ENCODE measurements at places on chromosomes 7 and 10.
A peak's percentile ranks its signal among the peaks of the same experiment; 100 is the strongest.

GRCh38 chr10:120982507-120982906 is 131.3 kb downstream of the WDR11 start:
- DNase-seq: no peak

- peak; percentile 3 for DNase-seq
These were observed 45.6 kb upstream of the PIP4K2A start for GRCh38 chr10:22760025-22760424.

DNA sequence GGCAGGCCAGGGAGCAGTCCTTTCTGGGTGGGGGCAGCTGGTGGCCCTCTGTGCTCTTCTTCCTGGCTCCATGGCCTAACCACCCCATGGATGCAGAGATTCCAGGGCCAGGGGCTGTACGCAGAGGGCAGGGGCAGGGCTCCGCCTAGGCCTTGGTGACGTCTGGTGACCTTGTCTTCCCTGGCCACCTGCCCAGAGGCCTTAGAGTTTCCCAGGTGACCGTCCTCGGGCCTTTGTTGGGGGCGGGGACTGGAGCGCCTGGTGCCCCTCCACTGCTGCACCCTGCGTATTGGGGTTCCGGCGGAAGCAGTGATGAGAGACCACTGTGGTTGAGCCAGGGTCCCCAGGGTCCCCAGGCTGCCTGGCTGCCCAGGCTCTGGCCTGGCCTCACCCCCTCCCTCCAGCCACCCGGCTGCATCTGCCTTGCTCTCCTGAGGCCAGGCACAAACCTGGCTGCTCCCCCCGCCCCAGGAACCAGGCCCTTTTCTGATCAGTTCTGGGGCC is 10.3 kb downstream of the PWWP2B start:
- DNase-seq: no peak

GRCh38 chr10:133325440-133326222 is 11.1 kb downstream of the CALY start:
- DNase-seq: no peak

- DNase-seq: no peak
These were observed 3.9 kb upstream of the GPRIN2 start for GRCh38 chr10:46560381-46560780.

GRCh38 chr7:150420987-150421674 is 29.3 kb upstream of the GIMAP8 start:
- peak; percentile 57 for DNase-seq

DNA sequence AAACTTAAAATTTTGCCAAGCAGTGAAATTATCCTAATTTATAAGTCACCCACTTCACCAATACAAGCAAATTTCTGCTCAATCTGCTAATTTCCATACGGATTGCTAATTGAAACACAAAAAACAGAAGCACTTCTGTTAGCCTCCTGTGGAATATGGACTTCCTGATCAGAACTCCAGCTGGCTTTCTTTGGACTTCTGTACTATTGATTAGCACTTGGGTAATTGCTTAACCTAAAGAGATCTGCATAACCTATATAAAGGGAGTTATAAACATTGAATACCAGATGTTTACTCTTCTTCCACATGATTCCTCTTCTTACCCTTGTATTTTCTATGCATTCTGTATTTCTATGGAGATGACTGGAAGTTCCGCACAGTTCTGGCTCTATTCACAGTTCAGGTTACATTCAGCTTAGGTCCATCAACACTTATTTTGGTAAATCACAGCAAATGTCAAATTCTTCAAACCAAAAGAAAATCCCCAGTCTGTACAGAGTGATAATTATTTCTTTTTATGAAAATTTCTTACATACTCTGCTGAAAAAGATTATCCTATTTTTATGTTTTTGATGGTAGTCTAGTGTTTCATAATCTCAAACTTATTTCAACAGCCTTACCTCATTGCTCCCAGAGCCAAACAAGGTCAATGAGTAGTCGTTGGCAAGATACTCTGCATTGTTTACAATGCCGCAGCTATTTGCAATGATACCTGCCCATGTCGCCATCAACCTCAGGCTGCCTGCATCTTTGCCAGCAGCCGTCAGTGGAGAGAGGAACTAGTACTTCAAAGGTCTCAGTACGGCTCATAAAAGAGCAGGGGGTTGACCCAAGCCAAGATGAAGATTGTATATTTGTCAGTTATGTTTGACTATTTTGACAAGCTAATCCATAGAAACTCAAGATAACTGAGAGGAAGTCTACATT is 225.6 kb downstream of the AHR start:
- DNase-seq: peak; percentile 91

DNA sequence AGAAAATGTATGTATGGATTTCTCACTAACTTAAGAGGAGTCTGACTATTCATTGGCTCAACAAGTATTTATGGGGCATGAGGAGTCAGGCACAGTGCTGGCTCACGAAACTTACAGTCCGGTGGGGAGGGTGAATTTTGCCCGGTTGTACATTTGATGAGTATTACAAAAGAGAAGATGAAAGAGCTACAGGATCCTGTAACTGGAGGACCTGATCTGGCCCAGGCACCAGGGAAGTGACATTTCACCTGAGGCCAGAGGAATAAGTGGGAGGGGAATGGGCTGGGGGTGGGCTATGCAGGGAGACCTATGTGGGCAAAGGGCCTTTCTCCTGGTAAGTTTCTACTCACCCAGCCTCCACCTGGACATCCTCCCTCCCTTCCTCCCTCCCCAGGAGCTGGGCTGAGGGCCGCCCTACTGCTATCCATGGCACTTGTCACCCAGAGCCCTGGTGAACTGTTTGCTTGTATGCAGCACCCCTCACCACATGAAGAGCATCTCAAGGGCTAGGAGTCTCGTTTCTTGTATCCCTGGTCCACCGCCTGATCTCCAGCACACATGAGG is 101.1 kb upstream of the ZNF438 start:
- no peak for DNase-seq

Data from fibroblast of lung (primary cell).